Kidney tubule cell (primary cell): ENCODE measurements at places on chromosomes 3 and 15.
A peak's percentile ranks its signal among the peaks of the same experiment; 100 is the strongest.

DNA sequence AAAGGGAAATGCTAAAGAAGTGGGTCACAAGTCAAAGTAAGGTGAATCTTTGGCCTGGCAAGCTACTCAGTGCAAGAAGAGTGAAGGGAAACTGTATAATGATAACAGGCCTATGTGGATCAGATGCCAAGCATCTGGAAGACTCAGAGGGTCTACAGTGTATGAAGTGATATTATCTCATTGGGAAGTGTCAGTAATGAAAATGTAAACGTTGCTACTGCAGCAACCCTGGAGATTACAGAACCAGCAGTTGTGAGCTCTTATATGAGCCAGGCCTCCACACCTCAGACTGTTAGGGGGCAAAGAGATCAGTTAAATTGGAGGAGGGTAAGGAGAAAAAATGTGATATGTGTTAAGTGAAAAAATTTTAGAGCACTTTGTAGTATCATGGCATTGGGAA is 195.4 kb upstream of the DPH6 start:
- no peak for DNase-seq

- DNase-seq, result no peak
These were observed 8.4 kb downstream of the ABHD2 start for GRCh38 chr15:89096664-89097063.

GRCh38 chr15:83656192-83656591 is 2.3 kb downstream of the ADAMTSL3 start:
- DNase-seq, result no peak

DNA sequence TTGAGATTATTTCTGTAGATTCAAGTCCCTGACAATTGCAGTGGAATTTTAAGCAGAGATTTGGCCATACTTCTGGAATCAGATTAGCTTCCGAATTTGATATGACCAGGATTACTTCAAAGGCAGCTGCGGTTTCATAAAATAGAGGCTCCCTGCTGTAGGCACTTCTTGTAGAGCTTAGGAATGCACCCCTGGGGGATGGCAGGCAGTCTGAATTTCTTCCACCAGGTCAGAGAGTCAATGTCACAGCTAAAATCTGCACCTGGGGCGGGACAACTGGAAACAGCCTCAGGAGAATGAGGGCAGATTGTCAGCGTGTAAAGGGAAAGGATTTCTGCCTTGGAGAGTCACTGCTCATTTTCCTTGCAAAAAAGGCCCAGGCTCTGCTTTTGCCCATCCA is 182.6 kb downstream of the ARRDC4 start:
- DNase-seq, result no peak

- peak; percentile 72 for DNase-seq
These were observed 111.6 kb downstream of the KBTBD8 start for GRCh38 chr3:67109651-67110204.

- DNase-seq, result no peak
These were observed 40.5 kb downstream of the SST start for GRCh38 chr3:187629711-187630110.

DNA sequence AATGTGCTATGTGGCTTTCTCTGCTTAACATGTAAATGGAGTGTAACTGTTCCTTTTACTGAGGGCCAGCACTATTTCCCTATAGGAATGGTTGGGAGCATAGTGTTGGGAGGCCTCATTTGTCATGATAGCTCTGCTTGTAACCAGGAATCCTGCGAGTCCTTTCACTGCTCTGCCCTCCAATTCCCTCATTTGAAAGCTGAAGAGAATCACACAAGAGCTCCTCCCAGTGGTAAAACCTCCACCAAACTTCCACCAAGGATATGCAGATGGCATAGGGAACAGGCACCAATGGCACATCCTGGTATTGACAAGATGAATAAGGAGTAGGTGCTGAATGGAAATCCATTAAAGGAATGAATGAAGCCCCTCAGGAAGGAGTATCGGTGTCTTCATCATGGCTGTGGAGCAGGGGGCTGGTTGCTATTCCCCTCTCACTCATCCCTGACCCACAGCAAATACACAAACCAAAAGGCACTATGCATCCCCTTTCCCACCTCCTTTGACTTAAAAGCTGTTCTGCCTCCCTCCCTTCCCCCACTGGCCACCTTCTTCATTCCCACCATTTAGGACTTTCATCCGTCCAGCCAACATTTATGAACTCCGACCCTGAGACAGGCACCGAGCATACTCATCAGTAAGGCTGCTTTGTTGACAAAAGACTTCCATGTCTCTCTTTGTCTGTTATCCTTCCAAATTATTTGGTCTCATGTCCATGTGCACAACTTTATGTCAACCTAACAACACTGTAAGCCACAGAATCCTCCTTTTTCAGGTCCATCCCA is 560.8 kb downstream of the FOXP1 start:
- DNase-seq, result peak; percentile 31

- no peak for DNase-seq
These were observed 3.0 kb downstream of the KLF13 start for GRCh38 chr15:31329640-31330010.

DNA sequence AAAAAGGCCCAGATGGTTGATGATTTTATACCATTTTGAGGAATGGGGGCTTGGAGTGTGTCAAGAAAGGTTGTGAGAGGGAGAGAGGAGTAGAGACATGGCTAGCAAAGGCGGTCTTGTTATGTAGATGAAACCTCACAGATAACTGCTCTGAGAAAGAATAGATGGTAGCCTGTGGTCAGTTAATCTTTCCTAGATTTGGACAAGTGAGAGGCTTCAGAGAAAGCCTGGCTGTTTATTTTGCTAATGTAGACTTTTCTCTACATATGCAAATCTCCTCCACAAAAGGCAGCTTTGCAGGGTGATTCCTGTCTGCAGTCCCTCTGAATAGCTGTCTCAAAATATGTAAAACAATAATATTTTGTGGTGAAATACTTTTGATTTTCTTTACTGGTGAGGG is 177.3 kb downstream of the OTOL1 start:
- no peak for DNase-seq

DNA sequence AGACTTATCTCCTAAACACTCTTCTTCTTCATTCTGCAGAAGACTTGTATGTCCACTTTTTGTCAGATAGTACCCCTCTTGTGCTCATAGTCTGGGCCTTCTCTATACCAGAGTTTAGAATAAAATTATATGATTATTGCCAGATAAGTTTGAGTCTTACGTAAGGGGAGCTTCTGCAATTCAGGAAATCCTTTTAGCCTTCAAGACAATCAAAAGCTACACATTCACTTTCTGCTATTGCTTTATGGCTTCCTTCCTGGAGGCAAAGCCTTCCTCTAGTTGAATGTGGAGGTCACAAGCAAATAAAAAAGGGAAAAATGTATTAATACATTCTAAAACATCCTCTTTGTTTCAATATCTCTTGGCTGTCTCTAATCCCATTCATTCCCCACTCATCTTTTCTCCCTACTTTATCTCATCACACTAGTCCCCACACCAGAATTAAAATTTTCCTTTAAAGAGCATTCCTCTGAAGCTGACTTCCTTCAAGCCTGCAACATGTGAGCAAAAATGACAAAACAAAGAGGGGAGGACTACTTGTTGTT is 186.8 kb downstream of the CPNE4 start:
- no peak for DNase-seq

GRCh38 chr15:78570710-78571109 is 5.4 kb downstream of the CHRNA5 start:
- DNase-seq, result no peak

DNA sequence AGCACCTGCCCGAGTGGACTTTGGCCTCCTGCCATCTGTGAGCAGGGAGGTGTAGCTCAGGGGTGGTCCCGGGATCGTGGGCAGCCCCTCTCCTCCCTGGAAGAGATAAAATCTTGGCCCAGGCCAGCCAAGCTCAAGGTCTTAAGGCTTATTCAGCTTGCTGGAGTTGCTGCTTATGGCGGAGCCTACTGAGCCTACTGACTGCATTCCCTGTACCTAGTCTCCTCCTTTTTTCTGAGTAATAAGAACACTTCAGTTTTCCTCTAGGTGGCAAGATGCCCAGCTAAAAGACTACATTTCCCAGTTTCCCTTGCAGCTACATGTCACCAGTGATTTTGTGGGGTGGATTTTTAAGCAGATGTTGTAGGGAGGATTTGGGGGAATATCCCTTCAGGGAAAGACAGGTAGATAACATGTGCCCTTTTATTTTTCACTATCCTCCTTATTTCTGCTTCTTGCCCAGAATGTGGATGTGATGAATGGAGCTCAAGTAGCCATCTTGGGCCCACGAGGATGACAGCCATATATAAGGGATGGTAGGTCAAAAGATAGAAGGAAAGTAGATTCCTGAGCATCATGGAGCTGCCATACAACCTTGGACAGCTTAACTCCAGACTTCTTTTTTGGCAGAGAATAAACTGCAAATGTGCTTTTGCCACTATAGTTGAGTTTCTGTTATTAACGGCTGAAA is 41.4 kb upstream of the INSYN1 start:
- peak; percentile 41 for DNase-seq

GRCh38 chr15:40776537-40777141 is 6.9 kb downstream of the C15orf62 start:
- peak; percentile 79 for DNase-seq

GRCh38 chr15:39269821-39270220 is 311.1 kb upstream of the THBS1 start:
- no peak for DNase-seq

DNA sequence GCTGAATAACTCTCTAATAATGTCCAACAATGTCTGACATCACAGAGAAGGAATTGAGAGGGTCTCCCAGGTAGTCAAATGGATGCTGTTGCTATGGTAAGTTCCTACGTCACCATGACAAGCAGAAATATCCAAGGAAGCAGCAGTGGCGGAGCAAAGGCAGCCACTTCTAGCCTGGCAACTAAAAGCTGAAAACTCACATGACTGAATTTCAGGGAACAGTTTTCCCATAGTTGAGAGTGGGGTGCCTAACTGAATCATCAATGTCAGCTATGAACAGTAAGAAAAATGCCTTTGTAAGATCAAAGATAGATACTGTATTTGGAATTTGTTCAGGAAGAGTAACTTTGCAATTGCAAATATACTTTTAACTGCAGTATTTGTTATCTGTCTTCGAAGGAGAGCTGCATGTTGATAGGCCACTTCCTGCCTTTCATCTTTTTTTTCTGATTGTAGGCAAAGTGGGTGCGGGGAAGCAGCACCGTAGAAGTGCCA is 161.7 kb downstream of the BBX start:
- DNase-seq, result no peak

DNA sequence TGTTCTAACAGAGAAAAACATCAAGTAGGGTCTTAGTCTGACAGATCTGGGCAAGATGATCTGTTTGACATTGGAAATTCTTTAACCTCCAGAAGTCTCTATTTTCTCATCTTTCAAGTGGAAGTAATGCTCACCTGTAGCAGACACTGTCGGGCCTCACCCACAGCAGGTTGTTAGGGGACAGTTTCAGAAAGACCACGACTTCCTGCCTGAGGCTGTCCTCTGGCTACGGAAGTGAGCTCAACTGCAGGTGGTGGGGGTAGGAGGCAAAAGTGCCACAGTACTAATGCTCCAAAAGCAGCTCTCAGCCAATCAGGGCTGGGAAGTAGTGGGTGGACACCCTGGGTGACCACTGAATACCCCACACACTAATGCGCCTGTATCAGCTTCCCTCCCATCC is 111.4 kb upstream of the TOPAZ1 start:
- no peak for DNase-seq

DNA sequence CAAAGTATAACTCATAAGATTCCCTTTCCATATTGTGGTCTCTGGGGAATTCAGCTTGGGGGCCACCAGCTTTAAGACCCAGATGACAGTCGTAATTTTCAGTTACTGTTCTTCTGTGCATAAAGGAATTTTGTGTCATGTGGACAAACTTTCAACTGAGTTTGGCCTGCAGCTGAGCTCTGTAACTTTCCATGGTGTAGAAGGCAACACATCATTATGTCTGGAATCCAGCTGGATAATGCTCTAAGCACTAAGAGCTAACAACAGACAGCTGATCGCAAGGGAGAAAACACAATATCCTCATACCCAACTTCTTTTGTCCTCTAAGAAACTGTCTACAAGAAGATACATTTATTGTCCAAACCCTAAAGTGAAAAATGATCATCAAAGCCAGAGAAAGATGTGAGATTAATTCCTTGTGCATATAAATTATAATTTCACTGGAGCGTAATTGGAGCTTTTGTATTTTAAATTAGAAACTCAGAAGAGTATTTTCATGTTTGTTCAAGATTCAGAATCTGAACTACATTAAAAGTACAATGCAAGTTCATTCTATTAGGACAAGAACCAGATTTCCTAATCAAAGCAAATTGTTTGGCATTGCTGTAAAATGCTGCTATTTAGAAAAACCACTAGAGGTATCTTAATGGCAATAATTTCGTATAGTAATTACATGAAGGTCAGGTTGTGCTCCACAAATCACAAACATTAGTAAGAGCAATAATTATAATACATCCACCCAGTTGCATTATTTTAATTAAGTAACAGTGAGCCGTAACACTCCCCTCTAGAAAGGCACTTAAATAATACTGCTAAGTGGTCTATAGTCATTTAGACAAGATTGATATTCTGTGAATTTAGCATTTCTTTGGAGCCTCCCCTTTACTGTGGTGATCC is 218.8 kb downstream of the ATP8B4 start:
- DNase-seq, result no peak

DNA sequence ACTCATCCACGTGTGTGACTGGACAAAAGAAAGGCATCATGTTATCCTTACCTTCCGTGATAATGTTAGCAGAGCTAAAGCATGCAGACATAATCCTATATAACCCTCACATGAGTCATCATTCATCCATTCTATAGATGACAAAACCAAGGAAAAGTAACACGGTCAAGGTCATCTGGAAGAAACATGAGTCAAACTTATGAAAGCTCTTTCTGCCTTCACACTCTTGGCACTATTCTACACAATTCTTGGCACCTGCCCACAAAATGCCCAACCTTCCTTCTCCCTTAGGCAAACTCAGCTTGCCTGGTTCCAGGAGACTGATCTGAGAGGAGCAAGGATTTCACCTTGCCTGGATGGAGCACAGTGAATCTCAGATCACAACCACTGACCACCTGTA is 66.9 kb downstream of the PRICKLE2 start:
- DNase-seq, result peak; percentile 13

DNA sequence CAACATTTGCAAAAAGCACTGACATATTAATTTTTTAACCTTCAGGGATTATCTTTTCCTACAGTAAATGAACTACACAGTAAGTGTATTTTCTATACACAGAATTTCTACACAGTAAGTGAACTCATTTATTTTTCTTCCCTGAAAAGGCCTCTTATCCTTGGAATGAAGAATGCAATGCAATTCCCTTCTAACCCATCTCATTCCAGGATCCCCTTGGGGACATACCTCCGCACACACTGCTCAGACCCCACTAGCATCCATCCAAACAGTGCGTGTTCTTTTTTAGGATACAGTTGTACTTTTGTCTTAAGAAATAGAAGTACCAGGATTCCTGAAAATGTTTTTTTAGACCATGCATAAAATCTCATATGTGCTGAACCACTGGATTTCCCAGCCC is 152.8 kb downstream of the UACA start:
- DNase-seq, result no peak

- peak; percentile 79 for DNase-seq
These were observed 64.2 kb upstream of the CMSS1 start for GRCh38 chr3:99753268-99753975.

GRCh38 chr3:146536681-146537080 is 7.7 kb downstream of the PLSCR1 start:
- peak; percentile 74 for DNase-seq
